ENCODE measurements at places on chromosomes 12 and 14. TPM values are rescaled to one million over a fixed set of nuclear protein-coding genes. Genes with fewer than 3 reads are reported as not detected.

KERA gene
- 3.0 TPM for total RNA-seq

ZBTB42 gene
- 0.94 TPM for total RNA-seq

SMIM41 gene
- total RNA-seq, result not detected

KCNJ8 gene
- 5.9 TPM for total RNA-seq

CLEC2D gene
- 11.4 TPM for total RNA-seq

CGRRF1 gene
- 18.9 TPM for total RNA-seq

CCDC197 gene
- not detected for total RNA-seq

PZP gene
- total RNA-seq, result not detected

SLC8A3 gene
- total RNA-seq, result 48.7 TPM

IL22 gene
- total RNA-seq, result not detected
